ENCODE measurements at places on chromosomes 7 and 10. TPM values are rescaled to one million over a fixed set of nuclear protein-coding genes. Genes with fewer than 3 reads are reported as not detected.
A peak's percentile ranks its signal among the peaks of the same experiment; 100 is the strongest.

DNA sequence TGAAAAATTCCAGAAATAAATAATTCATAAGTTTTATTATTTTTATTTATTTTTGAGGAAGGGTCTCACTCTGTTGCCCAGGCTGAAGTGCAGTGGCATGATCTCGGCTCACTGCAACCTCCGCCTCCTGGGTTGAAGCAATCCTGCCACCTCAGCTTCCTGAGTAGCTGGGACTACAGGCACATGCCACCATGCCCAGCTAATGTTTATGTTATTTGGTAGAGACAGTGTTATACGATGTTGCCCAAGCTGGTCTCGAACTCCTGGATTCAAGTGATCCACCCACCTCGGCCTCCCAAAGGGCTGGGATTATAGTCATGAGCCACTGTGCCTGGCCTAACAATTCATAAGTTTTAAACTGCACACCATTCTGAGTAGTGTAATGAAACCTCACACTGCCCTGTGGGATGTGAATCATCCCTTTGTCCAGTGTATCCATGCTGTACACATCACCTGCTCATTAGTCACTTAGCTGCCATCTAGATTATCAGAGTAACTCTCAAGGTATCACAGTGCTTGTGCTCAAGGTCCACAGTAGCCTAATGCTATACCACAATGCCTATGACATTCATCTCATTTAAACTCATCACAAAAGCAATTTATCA is 17.9 kb downstream of the RTKN2 start:
- H3K27me3 ChIP-seq: no peaks in the 10 kb centered on the region
- DNase-seq: no peak
- H3K4me3 ChIP-seq: no peak overlapping the region
- H3K27ac ChIP-seq: no peak overlapping the region

PRLHR gene
- not detected for total RNA-seq

EGFR gene
- 78.3 TPM for total RNA-seq

- no peak for DNase-seq
- H3K4me3 ChIP-seq: no peak overlapping the region
- no peaks in the 10 kb centered on the region for H3K36me3 ChIP-seq
Measured at GRCh38 chr7:28607855-28608193, 195.5 kb downstream of the CREB5 start.

VIPR2 gene
- 4.5 TPM for total RNA-seq

ACHE gene
- total RNA-seq: 2.9 TPM

TMEM270 gene
- total RNA-seq: not detected

DNA sequence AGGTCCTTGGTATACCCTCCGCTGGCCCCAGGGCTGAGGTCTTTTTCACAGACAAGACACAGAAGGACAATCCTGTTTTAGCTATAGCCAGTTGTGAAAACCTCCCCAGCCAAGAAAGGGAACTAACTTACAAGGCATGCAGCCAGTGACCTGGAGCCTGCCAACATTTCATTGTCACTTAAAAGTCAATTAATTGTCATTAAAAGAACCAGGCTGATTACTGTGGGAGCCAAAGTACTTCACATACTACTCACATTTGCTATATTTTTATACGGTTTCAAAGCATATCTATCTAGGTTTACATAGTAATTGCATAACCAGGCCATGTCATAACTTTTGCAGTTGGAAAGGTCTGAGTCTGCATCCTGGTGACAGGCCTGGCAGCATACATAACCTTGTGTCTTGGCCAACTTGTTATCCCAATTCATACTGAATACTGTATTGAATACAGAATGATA is 31.1 kb downstream of the NRBF2 start:
- no peak overlapping the region for H3K27ac ChIP-seq
- no peaks in the 10 kb centered on the region for H3K27me3 ChIP-seq
- peaks cover 38% of the 10 kb centered on the region for H3K36me3 ChIP-seq
- H3K4me3 ChIP-seq: no peak overlapping the region

GRCh38 chr7:89607792-89608191 is 546.5 kb upstream of the STEAP1 start:
- H3K4me3 ChIP-seq: no peak overlapping the region
- H3K4me1 ChIP-seq: no peaks in the 10 kb centered on the region
- H3K27me3 ChIP-seq: no peaks in the 10 kb centered on the region
- no peak overlapping the region for H3K27ac ChIP-seq
- no peak for DNase-seq

CNTNAP2 gene
- total RNA-seq: 0.41 TPM

TFPI2 gene
- 7.1 TPM for total RNA-seq

GRCh38 chr7:108094933-108095710 is 35.0 kb downstream of the LAMB4 start:
- H3K4me3 ChIP-seq: no peak overlapping the region
- H3K4me1 ChIP-seq: peaks cover 22% of the 10 kb centered on the region
- H3K27ac ChIP-seq: no peak overlapping the region
- H3K27me3 ChIP-seq: no peaks in the 10 kb centered on the region

LIPM gene
- not detected for total RNA-seq

- H3K27me3 ChIP-seq: no peaks in the 10 kb centered on the region
- no peaks in the 10 kb centered on the region for H3K36me3 ChIP-seq
- no peaks in the 10 kb centered on the region for H3K4me1 ChIP-seq
- no peak overlapping the region for H3K4me3 ChIP-seq
- no peak for DNase-seq
Measured at GRCh38 chr7:126472825-126473224, 779.9 kb downstream of the GRM8 start.

GRCh38 chr10:97805949-97806348 is 34.1 kb upstream of the SFRP5 start:
- H3K4me3 ChIP-seq: no peak overlapping the region
- no peaks in the 10 kb centered on the region for H3K36me3 ChIP-seq
- no peak overlapping the region for H3K27ac ChIP-seq
- H3K27me3 ChIP-seq: no peaks in the 10 kb centered on the region

DNA sequence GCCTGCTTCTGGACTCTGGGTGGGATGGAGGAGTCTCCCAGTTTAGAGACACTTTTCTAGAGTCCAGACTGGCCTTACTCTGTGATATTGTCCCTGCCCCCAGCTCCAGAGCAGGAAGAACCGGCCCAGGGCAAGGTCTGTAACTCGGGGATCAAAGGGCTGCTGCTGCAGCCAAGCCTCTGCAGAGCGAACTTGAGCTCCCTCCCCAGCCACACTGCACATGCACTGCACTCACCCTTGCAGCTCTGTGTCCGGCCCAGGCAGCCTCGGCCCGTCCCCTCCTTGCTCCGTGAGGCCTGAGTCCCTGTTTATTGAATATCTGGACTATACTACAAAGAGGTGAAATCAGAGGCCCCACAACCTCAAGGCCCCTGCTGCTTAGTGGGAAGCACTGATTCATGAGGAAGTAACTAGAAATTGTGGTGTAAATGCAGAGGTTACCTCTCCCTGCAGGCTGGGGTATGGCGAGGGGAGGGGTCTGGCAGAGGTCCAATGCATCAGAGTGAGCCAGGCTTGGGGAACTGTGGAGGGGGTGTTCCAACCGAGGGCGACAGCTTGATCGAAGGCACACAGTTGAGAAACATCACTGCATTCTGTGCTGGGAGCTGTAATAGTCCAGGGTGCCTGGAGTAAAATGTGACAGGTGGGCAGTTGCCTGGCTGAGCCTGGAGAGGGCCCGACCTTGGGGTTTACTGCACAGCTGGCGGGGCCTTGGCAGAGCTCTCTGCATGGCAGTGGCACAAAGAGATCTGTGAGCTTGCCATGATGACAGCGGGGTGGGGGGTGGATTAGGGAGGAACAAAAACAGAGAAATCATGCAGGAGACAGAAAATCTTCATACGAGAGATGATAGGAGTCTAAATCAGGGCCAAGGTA is 49.1 kb downstream of the AOC1 start:
- H3K4me1 ChIP-seq: no peaks in the 10 kb centered on the region
- H3K27me3 ChIP-seq: peaks cover 20% of the 10 kb centered on the region
- no peaks in the 10 kb centered on the region for H3K36me3 ChIP-seq

PFKFB3 gene
- total RNA-seq: 77.2 TPM

DNA sequence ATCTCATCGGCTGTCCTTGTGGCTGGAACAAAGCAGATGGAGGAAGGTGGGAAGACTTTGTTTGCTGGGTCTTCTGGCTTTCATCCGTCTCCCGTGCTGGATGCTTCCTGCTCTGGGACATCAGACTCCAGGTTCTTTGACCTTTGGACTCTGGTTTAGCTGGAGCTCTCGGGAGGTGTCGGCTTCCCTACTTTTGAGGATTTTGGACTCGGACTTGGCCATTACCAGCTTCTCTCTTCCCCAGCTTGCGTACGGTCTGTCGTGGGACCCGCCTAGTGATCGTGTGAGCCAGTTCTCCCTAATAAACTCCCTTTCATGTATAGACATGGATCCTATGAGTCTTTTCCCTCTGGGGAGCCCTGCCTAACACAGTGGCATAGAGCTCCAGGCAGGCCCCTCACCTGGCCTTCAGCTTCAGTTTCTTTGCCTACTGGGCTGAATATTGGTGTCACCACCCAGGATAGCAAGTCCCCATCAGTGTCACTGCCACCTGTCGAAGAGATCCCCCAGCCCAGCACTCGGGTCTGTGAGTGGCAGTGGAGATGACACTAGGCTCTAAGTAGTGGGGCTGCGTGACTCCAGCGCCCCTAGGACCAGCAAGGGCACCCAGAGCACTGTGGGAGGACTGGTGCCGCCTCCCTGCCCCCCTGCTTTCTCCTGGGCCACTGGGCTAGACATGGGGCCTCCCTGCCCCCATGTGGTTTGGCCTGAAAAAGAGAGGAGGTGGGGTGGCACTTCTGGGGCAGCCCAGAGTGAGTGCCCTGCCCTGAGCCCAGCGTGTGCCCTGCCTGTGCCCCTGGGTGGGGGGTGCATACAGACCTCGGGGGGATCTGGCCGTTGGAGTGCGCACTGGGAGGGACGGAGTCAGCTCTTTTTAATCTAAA is 135.6 kb downstream of the LHPP start:
- no peak overlapping the region for H3K4me3 ChIP-seq
- no peak for DNase-seq
- H3K27ac ChIP-seq: no peak overlapping the region
- no peaks in the 10 kb centered on the region for H3K4me1 ChIP-seq

DNA sequence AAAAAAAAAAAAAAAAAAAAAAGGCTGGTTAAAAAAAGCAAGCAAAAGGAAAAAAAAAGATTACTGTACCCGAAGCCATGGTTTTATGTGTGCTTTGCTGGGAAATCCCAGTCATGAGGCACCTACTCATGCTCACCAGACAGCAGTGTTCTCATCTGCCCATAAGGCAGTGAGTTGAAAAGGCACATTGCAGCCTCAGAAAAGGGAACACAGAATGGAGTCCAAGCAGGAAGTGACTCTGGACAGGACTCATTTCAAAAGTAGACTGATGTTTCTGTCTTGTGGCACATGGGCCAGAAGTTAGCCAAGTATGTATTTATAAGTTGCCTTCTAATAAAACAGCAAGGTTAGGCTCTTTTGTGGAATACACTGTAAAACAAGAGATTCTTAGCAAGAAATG is 40.2 kb downstream of the PDSS1 start:
- H3K27me3 ChIP-seq: no peaks in the 10 kb centered on the region
- no peak overlapping the region for H3K4me3 ChIP-seq
- H3K27ac ChIP-seq: peak overlapping the region; percentile 58
- H3K36me3 ChIP-seq: peaks cover 25% of the 10 kb centered on the region
- DNase-seq: no peak

GRCh38 chr10:133267829-133268228 is 8.8 kb downstream of the ADAM8 start:
- H3K27me3 ChIP-seq: no peaks in the 10 kb centered on the region
- no peak overlapping the region for H3K27ac ChIP-seq
- no peak overlapping the region for H3K4me3 ChIP-seq
- no peaks in the 10 kb centered on the region for H3K36me3 ChIP-seq
- H3K4me1 ChIP-seq: peaks cover 5% of the 10 kb centered on the region

CELF2 gene
- total RNA-seq: 110 TPM

DNA sequence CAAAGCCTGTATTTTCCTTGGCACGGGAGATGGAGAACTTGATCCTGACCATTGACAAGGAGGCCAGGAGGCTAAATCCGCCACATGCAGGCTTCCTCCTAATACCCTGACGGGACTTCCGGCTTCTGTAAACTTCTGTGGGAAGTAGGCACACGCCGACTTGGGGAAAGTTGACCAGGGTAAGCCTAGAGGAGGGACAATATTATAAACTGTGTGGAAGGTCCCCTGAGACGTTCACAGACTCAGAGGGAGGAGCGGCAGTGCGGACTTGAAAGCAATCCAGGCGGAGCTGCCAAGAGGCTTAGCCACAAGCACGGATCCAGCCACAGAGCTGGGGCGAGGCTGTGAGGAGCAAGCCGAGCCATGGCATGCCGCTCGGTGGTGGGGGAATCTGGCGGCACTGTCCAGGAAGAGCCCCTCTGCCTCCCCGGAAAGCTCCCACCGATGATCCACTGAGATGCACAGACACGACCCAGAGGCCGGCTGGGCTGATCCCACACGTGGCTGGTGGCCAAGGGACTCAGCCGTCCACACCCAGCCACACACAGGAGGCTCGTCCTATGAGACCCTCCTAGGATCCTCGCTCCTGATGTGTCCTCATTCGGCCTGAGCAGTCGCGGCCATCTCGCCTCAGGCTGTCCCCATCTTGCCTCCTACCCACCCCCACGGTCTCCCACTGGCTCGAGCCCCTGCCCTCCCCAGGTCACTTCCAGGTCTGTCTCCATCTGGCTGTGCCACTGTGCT is 40.0 kb upstream of the INSIG1 start:
- peaks cover 8% of the 10 kb centered on the region for H3K27me3 ChIP-seq
- no peak overlapping the region for H3K4me3 ChIP-seq
- H3K4me1 ChIP-seq: no peaks in the 10 kb centered on the region
- no peaks in the 10 kb centered on the region for H3K36me3 ChIP-seq
- H3K27ac ChIP-seq: no peak overlapping the region
- no peak for DNase-seq

GRCh38 chr7:8785081-8785480 is 351.7 kb downstream of the NXPH1 start:
- no peak for DNase-seq
- no peak overlapping the region for H3K4me3 ChIP-seq
- H3K36me3 ChIP-seq: no peaks in the 10 kb centered on the region
- H3K27me3 ChIP-seq: no peaks in the 10 kb centered on the region
- no peak overlapping the region for H3K27ac ChIP-seq
- H3K4me1 ChIP-seq: no peaks in the 10 kb centered on the region

GRCh38 chr7:46559194-46559832 is 638.2 kb upstream of the IGFBP3 start:
- no peaks in the 10 kb centered on the region for H3K27me3 ChIP-seq
- H3K27ac ChIP-seq: no peak overlapping the region
- no peaks in the 10 kb centered on the region for H3K36me3 ChIP-seq

DNA sequence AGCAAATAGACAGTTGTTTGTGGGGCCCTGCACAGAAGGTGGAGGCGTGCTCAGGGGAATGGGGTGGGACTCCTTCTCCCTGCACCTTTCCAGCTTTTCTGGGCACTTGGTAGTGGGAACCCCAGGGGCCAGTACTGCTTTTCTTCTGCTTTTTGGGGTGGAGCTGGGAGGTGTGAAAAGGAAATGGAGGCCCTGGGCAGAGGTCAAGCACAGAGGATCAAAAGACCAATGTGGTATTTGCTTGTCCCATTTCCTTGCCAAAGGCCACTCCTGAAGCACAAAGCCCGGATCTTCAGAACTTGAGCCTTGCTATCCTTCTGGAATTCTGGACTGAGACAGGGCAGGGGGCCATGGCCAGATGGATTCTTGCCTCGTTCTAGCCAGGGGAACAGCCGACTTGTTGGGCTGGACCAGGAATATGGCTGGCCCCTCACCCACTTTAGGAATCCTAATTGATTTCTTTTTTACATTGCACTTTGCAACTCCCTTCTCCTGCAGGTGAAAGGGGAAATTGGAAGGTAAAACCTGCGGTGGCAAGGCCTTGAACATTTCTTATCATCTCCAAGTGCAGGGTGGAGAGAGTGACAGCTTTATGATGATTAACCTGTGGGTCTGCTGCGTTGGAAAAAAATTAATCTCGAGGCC is 26.5 kb downstream of the ADRA2A start:
- no peaks in the 10 kb centered on the region for H3K4me1 ChIP-seq
- no peaks in the 10 kb centered on the region for H3K27me3 ChIP-seq
- no peak overlapping the region for H3K27ac ChIP-seq
- no peaks in the 10 kb centered on the region for H3K36me3 ChIP-seq

All from upper lobe of right lung (tissue), 1 donor.